ENCODE measurements at places on chromosomes 5 and 9.
A peak's percentile ranks its signal among the peaks of the same experiment; 100 is the strongest.

GRCh38 chr5:38378579-38378978, 120.2 kb downstream of the EGFLAM start:
- no peak for DNase-seq

DNA sequence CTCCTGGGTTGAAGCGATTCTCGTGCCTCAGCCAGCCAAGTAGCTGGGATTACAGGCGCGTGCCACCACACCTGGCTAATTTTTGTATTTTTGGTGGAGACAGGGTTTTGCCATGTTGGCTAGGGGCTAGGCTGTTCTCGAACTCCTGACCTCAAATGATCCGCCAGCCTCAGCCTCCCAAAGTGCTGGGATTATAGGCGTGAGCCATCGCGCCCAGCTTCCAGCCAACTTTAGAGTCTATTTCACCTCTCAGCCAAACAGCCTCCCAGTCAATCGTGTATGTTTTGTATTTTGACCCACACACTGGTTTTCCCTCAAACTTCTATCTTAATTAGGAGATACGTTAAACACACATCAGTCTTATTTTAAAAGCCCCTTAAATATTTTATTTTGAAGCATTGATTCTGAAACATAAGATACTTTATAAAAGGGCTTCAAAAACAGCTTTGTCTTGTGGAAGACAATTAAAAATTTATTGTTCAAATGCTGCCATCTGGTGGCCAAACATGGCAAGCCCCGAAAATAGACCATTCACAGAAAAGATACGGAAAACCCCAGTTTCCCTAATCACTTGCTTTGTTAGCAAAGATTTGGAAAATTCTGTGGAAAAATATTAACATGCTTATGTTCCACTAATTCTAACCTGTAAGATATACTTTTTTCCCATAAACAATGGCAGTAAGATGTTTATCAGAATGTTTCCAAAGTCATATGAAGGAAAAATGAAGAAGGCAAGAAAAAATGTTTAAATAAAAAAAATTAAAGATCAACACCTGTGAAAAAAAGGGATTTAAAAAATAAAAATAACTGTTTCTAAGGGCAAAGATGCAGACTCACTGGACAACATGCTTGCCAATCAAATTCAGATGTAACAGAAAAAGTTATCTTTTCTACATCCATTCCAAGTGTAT, 33.1 kb downstream of the APTX start:
- DNase-seq, result peak; percentile 67

- no peak for DNase-seq
These were observed 46.3 kb downstream of the NACC2 start for GRCh38 chr9:136048560-136049411.

DNA sequence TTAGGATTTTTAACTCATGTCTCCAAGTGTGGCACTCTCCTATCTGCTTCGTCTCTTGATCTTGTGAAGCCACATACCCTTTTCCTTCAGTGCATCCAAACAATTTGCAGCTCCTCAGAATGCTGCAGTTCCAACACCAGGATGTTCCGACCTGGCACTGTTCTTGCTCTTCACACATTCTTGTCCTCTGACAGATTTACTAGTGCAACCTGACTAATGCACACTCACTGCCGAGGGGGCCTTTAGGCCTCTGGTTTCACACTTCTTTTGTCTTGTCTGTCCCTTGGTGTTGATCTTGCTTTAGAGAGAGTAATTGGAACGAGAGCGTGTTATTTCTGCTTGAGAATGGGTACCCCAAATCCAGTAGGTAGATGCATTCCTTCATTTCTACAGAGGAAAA, 15.0 kb downstream of the ARHGAP26 start:
- no peak for DNase-seq

DNA sequence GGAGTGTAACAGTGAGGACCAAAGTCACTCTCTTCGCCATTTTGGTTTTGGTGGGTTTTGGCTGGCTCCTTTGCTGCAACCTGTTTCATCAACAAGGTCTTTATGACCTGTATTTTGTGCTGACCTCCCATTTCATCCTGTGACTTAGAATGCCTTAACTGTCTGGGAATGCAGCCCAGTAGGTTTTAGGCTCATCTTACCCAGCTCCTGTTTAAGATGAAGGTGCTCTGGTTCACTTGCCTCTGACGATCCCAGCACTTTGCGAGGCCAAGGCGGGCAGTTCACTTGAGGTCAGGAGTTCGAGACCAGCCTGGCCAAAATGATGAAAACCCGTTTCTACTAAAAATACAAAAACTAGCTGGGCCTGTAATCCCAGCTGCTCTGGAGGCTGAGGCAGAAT, 1.8 kb upstream of the CKS2 start:
- DNase-seq, result no peak

- no peak for DNase-seq
These were observed 11.1 kb downstream of the CSF1R start for GRCh38 chr5:150075233-150075632.

DNA sequence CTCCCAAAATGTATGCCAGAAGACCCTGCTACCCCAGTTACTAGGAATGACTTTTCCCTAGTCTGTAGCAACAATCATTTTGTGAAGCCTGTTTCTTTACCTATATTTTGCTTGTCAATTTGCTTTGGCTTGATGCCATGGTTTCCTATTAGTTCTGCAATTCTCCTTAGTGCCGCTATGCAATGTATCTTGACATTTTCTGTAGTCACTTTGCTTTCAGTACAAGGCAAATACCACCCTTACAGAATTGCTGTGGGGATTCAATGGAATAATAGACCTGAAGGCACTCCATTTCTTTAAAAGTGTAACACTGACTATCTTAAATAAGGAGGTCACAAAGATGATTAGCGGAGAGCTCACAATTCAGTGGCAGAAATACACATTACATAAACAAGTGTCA, 291.1 kb downstream of the NR2F1-AS1 start:
- DNase-seq, result no peak

- DNase-seq, result no peak
These were observed 53.5 kb upstream of the TAF11L2 start for GRCh38 chr5:17444496-17444895.

GRCh38 chr5:50886657-50887345, 220.4 kb downstream of the PARP8 start:
- DNase-seq, result no peak

DNA sequence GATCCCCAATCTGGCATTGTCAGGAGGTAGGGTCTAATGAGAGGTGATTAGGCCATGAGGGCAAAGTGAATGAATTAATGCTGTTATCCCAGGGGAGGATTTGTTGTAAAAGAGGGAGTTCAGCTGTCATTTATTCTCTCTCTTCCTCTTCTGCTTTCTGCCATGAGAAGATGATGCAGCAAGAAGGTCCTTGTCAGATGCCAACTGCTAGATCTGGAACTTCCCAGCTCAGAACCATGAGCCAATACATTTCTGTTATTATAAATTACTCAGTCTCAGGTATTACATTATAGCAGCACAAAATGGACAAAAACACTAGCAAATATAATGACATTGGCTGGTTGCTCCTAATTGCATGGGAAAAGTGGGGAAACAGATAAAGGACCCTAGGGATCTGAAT, 15.6 kb upstream of the BICD2 start:
- DNase-seq, result no peak

DNA sequence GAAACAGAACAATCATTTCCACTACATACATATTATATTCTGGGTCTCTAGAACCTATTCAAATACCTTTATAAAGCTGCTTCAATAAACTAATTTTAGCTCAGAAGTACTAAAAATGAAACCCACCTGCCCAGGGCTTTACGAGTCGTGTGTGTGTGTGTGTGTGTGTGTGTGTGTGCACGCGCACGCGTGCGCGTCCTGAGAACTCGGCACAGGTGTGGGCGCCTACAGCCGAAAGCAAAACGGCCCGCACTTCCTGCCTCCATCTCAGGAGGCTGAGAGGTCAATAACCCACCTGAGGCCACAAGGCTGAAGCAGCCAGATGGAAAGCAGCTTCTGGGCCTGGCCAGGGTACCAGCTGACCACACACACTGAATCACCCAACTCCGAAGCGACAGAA, 3.0 kb downstream of the CLPTM1L start:
- no peak for DNase-seq

DNA sequence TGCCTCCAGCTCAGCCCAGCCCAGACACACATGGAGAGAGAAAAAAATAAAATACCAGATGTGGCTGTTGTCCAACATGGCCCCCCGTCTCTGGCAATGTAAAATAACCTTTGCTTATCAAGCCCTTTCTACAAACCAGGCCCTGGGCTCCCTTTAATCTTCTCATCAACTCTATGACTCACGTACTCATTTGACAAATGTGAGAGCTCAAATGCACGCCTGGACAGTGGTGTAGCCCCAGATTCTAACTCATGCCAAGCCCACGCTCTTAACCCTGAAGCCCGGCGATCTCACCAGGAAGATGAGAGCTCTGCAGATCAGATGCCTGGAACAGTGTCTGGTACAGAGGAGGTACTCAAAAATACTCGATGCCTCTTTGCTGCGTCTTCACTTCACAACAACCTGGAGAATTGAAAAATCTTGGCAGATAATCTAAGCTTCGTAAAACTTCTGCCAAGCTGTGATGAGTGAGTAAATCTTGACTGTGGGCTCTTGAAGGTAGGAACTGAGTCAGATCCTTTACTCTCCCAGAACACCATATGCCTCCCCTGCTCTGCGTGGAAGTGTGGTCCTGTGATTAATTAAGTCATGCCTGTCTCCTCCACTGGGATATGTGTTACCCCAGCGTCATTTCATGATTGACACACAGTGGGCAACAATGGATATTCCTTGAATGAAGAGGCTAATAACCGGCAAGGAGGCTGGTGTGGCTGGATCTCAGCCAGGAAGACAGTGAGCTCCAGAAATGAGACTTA, 102.0 kb upstream of the FSTL4 start:
- DNase-seq, result no peak

GRCh38 chr5:1415626-1416360, 29.4 kb downstream of the SLC6A3 start:
- no peak for DNase-seq

- DNase-seq, result no peak
These were observed 101.5 kb downstream of the KCNT1 start for GRCh38 chr9:135803441-135803840.

DNA sequence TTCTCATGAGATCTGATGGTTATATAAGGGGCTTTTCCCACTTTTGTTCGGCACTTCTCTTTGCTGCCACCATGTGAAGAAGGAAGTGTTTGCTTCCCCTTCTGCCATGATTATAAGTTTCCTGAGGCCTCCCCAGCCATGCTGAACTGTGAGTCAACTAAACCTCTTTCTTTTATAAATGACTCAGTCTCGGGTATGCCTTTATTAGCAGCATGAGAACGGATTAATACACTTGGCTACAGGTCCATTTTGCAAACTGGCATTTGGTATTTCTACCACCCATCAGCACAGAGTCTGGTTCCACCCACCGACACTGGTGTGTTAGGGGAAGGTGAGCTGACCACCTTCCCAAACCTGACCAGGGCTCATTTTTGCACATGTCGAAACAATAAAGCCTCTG, 47.9 kb upstream of the RARS1 start:
- DNase-seq, result no peak

Data from CD4-positive, alpha-beta T cell treated with Interleukin-10 for 1 hour (primary cell).